Gastroesophageal sphincter (tissue), 4 donors: ENCODE measurements at places on chromosomes 5 and 9. TPM values are rescaled to one million over a fixed set of nuclear protein-coding genes. Genes with fewer than 3 reads are reported as not detected.

The SPATA31D4 gene
- total RNA-seq = not detected

The PCDH12 gene
- 4.2 TPM for total RNA-seq

The F12 gene
- not detected for total RNA-seq

The FANCC gene
- 5.6 TPM for total RNA-seq

The CD74 gene
- total RNA-seq = 142 TPM

The ABCA1 gene
- total RNA-seq = 91.5 TPM

The NUTM2G gene
- total RNA-seq = not detected

The GABRA1 gene
- not detected for total RNA-seq

The CCL28 gene
- total RNA-seq = 8.6 TPM

The GARIN3 gene
- total RNA-seq = not detected

The DMRT3 gene
- not detected for total RNA-seq

The SLC46A2 gene
- not detected for total RNA-seq

The ABO gene
- 1.3 TPM for total RNA-seq

The OCLN gene
- 2.5 TPM for total RNA-seq

The SHLD3 gene
- total RNA-seq = 4.1 TPM

The SHISAL2B gene
- not detected for total RNA-seq

The CATSPER3 gene
- not detected for total RNA-seq

The ZBED3 gene
- 3.2 TPM for total RNA-seq

The PRLR gene
- total RNA-seq = 1.4 TPM

The OBP2B gene
- total RNA-seq = not detected

The JAKMIP2 gene
- total RNA-seq = 2.3 TPM

The FOXD4L5 gene
- not detected for total RNA-seq

The IL4 gene
- total RNA-seq = not detected

The FREM1 gene
- 3.6 TPM for total RNA-seq

The CCL27 gene
- not detected for total RNA-seq

The IFNA2 gene
- not detected for total RNA-seq

The PCDHGA12 gene
- total RNA-seq = 9.8 TPM

The TICAM2 gene
- 1.2 TPM for total RNA-seq

The CNTFR gene
- total RNA-seq = 0.89 TPM

The SOHLH1 gene
- not detected for total RNA-seq

The MVB12B gene
- total RNA-seq = 17.9 TPM

The FAM153A gene
- 26.3 TPM for total RNA-seq

The PCDHA9 gene
- total RNA-seq = not detected

The GRK6 gene
- total RNA-seq = 20.7 TPM

The ACO1 gene
- total RNA-seq = 72.7 TPM

The IL5 gene
- not detected for total RNA-seq

The CCL19 gene
- 1.2 TPM for total RNA-seq

The RNF44 gene
- 13.1 TPM for total RNA-seq

The ANKH gene
- total RNA-seq = 45.2 TPM

The SCGB3A2 gene
- not detected for total RNA-seq

The SPATA31A3 gene
- not detected for total RNA-seq

The CYLC2 gene
- total RNA-seq = not detected

The APBA1 gene
- total RNA-seq = 4.7 TPM

The OR2V1 gene
- 0.12 TPM for total RNA-seq

The CDC20B gene
- not detected for total RNA-seq

The KLHL9 gene
- 24.5 TPM for total RNA-seq

The IFNK gene
- total RNA-seq = not detected
